ENCODE measurements at places on chromosomes 4 and X.

DNA sequence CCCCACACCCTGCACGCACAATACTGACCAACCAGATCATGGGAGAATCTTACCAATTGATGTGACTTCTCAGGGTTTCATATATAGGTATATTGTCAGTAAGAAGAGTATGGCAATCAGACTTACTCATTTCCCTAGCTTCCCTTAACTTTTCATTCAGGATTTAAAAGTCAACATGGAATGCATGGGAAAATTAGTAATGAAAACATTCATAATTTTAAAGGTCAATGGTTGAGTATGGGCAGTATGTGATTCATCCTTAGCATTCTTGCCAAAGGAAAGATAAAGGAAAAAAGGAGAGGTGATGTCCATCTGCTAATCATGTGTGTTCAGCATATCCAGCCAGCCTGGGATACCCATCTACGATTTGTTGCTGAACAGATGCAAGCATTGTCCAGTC lies 4.0 kb downstream of the DIPK2B start:
- DNase-seq = no peak

DNA sequence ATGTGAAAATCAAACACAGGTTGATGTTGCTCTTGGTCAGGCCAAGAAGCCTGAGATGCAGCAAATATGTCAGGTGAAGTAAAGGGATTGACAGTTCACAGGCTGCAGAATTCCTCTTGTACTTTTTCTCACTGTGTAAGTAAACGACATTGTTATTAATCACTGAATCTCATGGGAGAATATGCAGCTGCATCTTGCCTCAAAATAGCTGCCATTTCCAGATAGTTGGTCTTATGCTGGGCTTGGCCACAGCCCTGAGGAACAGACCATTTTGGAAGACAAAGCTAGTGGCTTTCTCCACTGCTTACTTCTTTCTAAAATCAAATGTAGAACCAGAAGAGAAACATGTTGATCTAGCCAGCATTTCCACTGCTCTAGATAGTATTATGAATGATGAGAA lies 403.4 kb upstream of the NR3C2 start:
- DNase-seq = no peak

- DNase-seq = no peak
Measured at GRCh38 chr4:7238300-7238960, 46.1 kb downstream of the SORCS2 start.

GRCh38 chr4:37873386-37873785 lies 17.5 kb upstream of the TBC1D1 start:
- DNase-seq = no peak

DNA sequence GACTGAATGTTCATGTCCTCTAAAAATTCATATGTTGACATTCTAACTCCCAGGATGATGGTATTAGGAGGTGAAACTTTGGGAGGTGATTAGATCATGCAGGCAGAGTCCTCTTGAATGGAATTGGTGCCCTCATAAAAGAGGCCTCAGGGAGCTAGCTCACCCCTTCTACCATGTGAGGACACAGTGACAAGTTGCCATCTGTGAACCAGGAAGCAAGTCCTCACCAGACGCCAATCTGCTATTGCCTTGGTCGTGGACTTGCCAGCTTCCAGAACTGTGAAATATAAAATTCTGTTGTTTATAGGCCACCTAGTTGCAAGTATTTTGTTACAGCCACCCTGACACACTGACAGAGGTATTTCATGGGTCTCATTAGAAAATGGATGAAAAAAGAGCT lies 28.5 kb upstream of the LONRF3 start:
- DNase-seq = no peak

Measured in naive thymus-derived CD4-positive, alpha-beta T cell (primary cell).